ENCODE measurements at places on chromosomes 1 and 21.

DNA sequence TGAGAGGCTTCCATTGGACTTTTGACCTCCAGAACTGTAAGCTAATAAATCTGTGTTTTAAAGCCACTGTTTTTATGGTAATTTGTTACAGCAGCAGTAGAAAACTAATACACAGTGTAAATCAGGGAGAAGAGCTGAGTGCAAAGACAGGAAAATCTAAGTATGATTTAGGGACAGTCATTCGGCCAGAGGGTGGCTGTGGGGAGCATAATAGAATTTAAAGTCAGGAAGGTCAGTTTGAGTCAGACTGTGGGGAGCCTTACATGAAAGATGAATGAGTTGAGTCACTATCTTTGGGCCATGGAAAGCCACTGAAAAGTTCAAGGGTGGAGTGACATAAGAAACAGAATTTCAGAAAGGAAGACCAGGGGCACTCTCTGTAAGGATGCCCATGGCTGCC is 52.4 kb upstream of the SSX2IP start:
- DNase-seq, result no peak

- DNase-seq, result no peak
Measured at GRCh38 chr1:66271216-66271903, 262.6 kb upstream of the SGIP1 start.

- no peak for DNase-seq
Measured at GRCh38 chr1:26070963-26071342, 3.5 kb upstream of the TRIM63 start.

GRCh38 chr1:8816831-8817411 is 519 bp downstream of the RERE start:
- no peak for DNase-seq

All from stimulated activated CD4-positive, alpha-beta T cell treated with anti-CD3 and anti-CD28 coated beads, TNF-alpha, amount 100 ng/mL, for 4 hours (primary cell).